CD4-positive, alpha-beta T cell (primary cell): ENCODE measurements at places on chromosomes 12 and 14.

GRCh38 chr12:127885954-127886750, 380.8 kb upstream of the TMEM132C start:
- DNase-seq, result no peak

DNA sequence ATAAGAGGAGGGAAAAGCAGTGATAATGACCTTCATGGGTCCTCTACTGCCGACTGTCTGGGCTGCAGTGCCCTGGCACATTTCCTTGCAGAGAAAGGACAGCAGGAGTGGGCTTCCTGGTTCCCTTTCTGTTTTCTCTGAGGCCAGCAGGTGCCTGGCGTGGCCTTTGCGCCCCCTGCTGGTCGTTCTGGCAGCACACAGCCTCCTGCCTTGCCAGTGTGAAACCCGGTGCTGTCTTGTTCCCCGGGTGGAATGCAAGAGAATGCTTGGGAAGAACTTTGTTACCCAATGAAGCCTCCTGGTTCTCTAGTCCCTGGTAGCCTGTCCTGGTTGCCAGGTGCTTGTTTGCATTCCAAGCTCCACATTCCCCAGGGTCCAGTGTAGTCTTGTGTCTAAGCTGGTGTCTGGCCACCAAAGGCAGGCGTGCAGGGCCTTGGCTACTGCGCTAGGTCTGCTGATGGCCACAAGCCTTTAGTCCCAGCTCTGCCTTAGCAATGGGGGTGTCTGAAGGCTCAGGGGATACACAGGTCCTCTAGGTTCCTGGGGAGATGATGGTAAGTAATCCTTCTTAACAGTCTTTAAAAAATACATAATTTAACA, 1392.4 kb upstream of the TMEM132C start:
- DNase-seq, result peak; percentile 63

- peak; percentile 49 for DNase-seq
Measured at GRCh38 chr14:91867316-91867988, at the start of gene TC2N. Gene TC2N, minus strand, starts transcription at chr14:91867536. Its CDS starts 53,767 bp downstream, at chr14:91813769.

DNA sequence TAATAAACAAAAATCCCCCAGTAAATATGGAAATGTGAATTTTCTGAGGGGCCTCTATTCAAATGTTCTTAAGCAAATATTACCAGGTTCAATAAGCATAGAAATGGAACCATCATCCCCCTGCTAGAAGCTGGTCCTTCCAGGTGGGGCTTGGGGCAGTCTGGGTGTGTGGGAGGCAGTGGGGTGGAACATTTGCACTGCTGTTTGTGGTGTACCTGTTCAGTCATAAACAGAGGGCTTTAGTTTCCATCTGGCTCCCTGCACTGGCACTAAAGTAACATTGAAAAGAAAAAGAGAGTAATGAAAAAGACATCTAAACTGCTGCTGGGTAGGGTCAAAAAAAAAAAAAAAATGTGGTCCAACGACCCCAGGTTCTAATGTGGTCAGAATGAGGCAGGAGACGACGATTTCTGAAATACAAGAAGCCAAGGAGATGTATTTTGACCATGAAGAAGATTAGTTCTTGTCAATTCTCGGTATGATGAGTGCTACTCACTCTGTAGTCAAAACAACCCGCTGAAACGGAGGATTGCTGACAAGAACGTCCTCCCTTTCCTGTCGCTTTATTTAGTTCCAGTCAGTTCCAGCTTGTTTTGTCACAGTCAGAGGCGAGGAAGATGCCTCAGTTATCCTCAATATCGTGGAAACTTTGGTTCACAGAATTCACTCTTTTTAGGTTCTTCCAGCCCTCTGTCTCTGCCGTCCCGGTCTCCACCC, 44.2 kb upstream of the MANSC4 start:
- DNase-seq, result no peak

- no peak for DNase-seq
Measured at GRCh38 chr12:55842681-55843429, at the start of gene MMP19. Gene MMP19, minus strand, starts transcription at chr12:55842936. Its CDS starts 106 bp downstream, at chr12:55842830.

DNA sequence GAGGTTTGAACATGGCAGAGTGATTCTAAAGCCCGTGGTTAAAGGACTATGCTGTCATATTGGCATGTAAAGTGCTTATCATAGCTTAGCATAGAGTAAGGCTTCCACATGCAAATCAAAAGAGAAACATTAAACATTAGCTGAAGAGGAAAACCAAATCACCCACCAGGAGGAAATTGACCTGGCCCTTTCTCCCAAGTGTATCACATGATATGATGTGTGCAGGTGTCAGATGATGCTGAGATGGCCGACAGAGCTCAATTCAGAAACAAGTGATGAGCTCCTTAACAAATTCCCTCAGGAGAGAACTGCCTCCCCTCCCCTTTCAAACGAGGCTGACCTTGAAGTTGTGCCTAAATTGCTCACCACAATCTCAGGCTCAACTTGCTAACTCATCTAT, 217.1 kb upstream of the BTG1 start:
- DNase-seq, result no peak

DNA sequence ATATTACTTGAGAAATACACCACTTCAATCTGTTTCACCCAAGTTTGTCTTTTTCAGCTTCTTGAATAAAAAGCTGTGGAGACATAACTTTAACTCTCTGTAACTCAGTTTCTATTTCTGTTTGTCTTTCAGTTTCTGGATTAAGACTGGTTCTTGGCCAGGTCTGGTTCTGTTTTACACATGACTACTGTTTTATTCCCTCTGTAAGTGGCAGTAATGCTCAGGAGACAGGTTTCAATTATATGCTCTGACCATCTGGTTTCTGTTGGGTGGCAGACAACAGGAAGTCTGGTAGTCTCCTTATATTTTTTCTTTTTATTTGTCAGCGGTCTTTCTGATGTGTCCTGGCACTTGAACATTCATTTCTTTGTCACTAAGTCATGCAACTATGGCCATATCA, 102.9 kb downstream of the RPS29 start:
- DNase-seq, result no peak

DNA sequence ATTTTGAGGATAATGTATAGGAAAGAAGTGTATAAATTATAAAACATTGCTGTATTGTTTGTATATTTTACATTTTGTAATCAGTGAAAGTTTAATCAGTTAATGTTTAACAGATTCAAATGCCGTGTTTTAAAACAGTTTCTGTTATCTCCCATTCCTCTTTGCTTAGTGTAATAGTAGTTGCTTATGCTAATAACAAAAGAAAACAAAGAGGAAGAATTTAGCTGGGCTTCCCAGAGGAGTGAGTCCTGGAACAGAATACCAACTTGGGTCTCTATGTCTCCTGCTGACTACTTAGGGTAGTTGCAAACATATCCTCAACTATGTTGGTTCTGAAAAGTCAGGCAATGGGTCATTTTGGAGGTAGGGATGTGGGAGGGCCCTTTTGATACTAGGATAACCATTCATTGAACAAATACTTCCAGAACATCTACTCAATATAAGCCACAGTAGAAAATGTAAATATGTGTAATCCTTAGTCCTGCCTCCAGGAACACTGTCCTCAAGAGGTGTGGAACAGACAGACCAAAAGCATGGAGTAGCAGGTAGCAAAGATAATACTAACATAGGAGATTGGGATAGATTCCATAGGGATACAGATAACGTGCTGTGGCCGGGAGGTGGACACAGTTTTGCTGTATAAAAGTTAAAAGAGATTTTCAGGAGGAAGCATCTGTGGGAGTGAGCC, 36.1 kb upstream of the EVL start:
- DNase-seq, result no peak

GRCh38 chr14:104722938-104723650, 935 bp upstream of the ADSS1 start:
- DNase-seq, result no peak

DNA sequence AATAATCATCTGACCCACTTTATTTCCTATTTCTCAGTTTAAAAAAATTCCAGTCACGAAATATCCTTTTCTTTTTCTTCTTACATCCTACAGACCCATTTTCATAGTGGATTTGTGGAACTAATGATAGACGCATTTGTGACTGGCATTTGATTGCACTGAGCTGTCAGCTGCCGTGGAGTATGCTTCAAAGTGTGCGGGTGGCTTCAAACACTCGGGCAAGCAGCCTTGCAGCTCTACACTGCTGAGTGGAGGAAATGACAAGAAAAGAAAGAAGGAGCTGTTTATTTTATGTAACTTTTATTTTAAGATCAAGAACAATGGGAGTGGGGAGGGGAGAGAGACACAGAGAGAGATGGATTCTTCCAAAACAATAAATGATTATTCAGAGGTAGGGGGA, 112.8 kb upstream of the NAP1L1 start:
- DNase-seq, result no peak

- DNase-seq, result no peak
Measured at GRCh38 chr12:80293347-80293746, 150.7 kb upstream of the PTPRQ start.

DNA sequence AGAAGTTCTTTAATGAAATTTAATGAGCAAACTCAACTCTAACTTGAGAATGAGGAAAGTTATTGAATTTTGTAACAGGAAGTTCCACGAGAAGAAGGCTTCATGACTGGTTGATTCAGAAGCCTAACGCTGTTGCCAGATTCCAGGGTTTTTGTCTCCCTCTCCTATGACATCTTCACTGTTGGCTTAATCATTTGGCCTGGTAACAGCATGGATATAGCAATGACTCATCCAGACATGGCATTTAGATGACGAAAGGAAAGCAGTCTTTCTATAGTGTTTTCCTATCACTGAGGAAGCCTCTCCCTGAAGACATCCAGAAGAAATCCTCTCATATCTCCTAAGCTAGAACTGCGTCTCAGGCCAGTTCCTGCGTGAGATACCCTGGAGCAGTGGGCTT, 9.4 kb upstream of the KCNA1 start:
- DNase-seq, result no peak

DNA sequence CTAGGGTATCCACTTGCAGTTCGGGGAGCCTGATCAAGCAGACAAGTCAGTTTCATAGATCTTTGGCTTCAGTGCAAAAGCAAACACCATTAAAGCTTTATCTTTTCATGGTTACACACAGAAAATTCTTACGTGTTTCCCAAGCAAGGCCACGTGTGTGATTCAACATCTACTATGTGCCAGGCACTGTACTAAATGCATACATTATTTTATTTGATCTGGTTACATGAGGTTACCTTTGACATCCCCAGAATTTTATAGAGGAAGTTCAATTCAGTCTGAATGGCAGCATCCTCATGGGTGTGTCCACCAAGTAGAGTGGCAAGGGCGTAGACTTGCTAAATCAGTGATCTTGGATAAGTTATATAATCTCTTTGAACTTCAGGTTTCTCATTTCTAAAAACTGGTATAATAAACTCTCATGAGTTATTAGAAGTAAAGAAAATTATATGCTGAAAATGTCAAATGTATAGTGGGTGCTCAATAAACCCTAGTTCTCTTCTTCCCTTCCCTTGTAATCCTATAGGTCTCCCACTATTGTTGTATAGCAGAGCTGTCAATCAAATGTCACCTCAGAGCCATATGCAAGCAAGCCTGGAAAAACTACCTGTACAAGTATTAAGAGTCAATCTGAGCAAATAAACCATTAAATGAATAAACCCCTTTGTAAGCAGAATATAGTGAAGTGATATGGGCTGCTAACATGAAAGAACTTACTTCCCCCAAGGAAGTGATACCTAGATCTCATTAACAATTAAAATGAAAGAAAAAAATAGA, 50.3 kb upstream of the TMX1 start:
- DNase-seq, result no peak

DNA sequence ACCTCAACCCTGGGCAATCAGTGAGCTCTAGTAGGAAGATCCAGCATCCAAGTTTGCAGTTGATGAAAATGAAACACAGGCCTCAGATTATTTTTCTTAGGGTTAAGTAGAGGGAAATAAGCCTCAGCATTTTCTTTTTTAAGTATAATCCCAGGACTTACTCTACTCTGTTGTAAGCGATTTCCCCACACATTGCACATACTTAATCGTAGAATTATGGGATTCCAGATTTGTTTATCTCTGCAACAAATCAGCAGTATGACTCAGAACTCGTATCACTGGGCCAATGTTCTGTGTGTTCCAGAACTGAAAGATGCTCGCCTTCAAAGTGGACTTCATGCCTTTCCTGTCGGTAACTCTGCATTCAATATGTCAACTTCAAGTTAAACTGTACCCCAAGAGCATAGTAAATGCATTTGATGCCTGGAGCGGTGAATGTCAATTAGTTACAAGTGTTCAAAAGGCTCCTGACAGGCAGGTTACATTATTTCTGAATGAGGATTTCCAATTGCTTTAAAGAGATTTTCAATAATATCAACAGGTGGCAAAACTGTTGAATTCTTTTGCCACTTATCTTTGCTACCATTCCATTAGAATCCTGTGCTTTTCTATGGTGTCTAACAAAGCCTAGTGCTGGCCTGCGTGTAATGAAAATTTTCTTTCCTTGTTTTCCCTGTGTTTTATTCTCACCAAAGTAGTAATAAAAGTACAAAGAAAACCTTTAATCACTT, 323.8 kb upstream of the SYT1 start:
- no peak for DNase-seq

- DNase-seq, result no peak
Measured at GRCh38 chr12:121946313-121947025, 28.1 kb downstream of the CFAP251 start.

DNA sequence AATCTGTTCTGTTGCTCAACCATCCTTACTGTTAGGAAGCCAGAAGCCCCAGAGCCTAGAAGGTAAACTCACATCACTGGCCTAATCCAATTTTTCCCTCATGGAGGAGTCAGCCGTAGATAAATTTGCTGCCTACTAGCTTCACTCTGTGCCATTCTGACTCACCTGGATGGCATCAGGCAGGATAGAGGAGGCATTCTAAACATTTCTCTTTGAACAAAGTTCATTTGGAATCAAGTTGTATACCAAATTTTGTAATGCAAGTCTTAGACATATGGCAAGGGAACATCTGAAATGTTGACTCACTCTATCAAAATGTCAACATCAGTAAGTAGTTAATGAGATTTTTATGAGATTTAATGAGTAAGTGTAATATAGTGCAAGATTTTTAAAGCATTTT, 13.6 kb upstream of the TBC1D30 start:
- no peak for DNase-seq

- no peak for DNase-seq
Measured at GRCh38 chr12:89574736-89575208, 48.9 kb upstream of the POC1B start.

DNA sequence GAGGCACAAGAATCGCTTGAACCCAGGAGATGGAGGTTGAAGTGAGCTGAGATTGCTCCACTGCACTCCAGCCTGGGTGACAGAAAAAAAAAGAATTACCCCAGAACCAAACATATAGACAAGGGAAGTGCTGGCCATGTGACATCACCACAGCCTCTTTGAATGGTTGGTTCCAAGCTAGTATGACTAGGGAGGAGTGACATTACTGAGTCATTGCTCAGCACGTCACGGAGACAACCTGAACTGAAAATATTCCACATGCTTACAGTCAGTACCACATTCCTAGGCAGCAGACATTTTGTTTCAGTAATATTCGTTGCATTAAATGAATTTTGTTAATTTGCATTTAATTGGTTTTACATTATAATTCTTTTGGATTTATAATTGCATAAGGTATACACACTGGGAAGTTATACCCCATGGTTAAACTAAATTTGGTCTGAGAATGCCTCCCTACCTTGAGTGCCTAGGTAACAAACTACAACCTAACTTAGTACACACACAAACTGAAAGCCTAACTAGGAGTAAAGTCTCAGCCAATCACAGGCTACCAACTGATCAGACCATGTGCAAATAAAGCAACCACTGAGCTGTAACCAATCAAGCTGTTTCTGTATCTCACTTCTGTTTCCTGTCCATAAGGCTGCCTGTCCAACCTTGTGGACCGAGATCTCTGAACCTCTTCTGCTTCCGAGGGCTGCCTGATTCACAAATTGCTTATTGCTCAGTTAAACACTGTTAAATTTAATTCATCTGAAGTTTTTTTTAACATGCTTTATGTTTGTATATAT, 164.4 kb downstream of the CAND1 start:
- DNase-seq, result no peak
